Fibroblast of villous mesenchyme (primary cell): ENCODE measurements at places on chromosomes 3 and 15.

GRCh38 chr3:51874411-51874810 lies 990 bp downstream of the IQCF5 start:
- no peak for DNase-seq

- no peak for DNase-seq
Observed at GRCh38 chr3:160312014-160312624, 86.9 kb downstream of the C3orf80 start.

DNA sequence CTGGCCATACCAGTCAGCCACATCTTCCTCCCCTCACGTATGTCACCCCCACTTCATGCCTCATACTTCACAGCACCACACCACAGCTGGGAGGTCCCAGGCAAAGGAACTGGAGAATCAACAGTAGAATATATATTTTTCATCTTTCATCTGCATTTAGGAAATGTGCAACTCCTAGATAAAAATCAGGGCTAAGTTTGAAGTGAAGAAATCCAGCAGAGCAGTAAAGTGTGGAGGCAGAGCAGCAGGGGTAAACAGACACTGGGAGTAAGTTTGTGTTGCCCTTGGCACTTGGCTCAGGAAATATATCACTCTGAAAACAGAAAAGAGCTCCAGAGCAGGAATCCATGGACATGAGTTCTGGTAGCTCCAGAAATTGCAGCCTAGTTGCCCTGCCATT lies 2.8 kb upstream of the HERC1 start:
- no peak for DNase-seq

- DNase-seq, result no peak
Observed at GRCh38 chr3:99873269-99874102, 55.8 kb downstream of the CMSS1 start.

DNA sequence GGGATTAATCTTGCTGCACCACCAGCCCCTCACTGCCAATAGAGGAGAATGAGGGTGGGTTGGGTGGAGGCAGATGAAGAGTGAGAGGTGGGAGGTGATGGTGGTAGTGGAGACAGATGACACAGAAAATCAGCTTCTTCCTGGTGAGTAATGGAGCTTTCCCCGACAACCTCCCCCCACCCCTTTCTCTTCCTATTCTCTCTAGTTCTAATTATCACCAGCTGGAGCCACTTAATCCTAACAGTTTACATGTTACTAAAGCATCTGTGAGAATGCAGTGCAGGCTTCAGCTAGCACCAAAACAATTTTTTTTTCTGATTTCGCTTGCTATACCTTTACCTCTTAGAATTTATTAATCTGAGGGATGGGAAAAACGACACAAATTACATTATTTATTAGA lies 116.1 kb upstream of the DNAJC19 start:
- DNase-seq, result no peak

GRCh38 chr3:9169956-9170850 lies 79.2 kb downstream of the SRGAP3 start:
- DNase-seq, result no peak

- no peak for DNase-seq
Observed at GRCh38 chr15:80855206-80855605, 76.0 kb downstream of the CEMIP start.
